Amygdala (tissue), 56 donors: ENCODE measurements at places on chromosomes 1 and 21.

DNA sequence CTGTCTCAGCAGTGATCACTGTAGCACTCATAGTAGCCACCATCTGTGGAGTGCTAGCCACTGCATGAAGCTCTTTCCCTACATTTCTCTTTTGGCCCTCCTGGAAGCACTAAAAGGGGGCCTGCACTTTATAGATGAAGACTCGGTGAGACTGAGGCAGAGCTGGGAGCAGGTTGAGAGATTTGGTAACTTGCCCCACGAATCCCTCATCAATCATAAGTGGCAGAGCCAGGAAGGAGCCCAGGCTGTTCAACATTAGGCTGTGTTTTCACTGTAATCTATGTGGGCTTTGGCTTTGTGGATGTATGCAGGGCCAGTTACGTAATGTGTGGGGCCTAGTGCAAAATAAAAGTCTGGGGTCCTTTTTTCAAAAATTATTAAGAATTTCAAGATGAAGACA is 13.3 kb upstream of the ETV3 start:
- no peak for DNase-seq

DNA sequence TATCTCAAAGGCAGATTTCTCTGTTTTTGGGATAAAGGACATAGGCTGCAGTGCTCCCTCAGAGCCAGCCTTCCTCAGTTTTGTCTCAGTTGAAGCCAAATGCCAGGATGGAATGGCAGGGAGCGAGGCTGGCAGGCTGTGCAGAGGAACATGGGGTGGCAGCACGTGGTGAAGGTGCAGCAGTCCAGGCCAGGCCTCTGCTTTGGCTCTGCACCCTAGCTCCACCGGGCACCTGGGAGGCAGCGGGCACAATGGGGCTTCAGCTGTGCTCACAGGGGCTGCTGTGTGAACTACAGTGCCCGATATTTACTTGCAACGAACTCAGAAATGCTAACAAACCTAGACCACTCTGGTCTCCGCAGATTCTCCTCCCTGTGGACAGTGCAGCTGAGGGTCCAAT is 319.6 kb downstream of the ZNF326 start:
- DNase-seq, result no peak

DNA sequence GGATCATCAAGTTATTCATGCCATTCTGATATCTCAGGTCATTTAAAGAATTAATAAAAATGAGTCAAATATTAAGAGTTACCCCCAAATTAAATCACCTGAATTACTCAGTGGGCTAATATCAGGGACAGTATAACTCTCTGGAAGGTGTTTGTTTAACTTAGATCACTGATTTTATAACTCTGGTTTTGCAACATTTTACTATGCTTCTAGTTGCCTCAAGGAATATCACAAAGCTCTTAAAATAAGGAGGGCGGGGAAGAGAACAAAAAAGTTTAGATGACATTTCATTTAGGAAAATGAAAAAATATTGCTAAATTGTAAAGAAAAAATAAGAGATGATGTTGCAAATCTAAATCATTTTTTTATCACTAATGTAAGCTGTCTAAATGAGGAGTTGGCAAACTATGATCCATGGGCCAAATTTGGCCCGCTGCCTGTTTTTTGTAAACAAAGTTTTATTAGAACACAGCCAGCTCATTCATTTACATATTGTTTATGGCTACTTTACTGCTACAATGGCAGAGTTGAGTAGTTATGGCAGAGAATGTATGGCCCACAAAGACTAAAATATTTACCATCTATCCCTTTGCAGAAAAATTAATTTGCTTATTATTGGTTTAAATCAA is 31.9 kb upstream of the SLC19A2 start:
- no peak for DNase-seq

DNA sequence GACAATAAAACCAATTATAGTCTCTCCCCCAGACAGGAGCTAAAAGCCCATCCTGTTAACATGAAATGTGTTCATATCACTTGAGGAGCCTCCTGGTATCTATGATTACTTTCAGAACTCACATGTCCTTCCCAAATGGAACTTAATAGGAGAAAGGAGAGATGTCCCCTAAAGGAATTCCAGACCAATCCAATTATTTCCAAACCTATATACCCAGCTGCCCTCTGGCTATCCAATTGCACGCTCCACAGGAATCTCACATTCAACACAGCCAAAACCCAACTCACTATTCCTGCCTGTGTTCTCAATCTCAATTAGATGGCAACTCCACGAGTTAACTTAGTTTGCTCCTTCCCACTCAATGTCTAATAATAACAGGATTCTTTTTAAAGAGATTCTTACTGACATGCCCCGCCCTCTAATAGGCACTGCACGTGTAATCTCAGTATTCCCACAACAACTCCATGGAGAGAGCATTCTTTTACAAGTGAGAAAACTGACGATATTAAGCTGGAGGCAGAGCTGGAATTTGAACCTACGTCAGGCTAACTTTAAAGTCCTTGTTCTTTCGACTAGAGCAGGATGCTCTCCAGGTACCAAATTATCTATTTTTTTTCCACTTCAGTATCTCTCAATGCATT is 59.1 kb upstream of the SEC16B start:
- DNase-seq, result no peak

- no peak for DNase-seq
Measured at GRCh38 chr21:38306433-38307141, 49.8 kb downstream of the KCNJ15 start.

DNA sequence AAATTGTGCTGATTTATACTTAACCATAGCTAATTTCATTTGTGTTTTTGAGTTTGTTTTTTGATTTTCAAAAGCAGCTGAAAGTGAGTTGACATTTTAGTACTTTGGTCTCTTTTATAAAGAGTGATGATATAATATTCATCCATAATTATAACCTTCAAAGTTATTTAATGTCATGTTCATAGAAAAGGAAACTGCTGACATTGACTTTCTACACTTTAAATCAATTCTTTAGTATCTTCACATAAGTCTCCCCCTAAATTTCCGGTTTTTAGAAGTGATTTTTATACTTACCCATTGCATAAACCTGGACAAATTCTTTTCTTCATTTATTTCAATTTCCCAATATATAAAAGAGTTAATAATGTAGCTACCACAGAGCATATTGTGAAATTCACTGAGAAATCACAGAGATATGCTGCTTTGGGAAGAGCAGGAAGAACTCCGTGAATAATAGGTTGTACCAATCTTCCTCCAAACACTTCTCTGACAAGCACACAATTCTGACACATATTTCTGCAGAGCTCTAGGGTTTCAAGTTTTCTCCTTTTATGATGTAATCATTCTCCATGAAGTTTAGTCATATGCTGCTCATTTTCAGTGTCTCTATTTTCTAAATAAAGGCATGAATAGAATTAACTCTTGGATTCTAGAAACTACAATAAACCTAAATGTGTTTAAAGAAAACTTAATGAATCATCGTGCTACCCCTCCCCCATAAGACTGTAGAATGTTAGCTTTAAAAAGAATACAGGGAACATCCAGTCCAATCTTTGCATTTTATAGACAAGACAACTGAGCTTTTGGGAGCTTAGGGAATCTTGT is 25.6 kb upstream of the CDC42BPA start:
- DNase-seq, result no peak

DNA sequence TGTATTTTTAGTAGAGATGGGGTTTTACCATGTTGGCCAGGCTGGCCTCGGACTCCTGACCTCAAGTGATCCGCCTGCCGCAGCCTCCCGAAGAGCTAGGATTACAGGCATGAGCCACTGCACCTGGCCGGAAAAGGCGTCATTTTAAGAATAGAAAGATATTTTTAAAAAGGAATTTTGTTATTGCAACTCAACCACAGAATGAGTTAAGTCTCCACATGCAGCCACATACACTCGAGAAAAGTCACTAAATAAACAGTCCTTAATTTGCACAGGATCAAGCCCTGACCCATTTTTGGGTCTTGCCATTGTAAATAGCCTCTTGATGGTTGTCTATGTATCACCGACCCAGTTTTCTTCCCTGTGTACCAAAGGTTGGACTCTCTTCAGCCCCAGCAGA is 85.5 kb downstream of the FBXO2 start:
- no peak for DNase-seq

DNA sequence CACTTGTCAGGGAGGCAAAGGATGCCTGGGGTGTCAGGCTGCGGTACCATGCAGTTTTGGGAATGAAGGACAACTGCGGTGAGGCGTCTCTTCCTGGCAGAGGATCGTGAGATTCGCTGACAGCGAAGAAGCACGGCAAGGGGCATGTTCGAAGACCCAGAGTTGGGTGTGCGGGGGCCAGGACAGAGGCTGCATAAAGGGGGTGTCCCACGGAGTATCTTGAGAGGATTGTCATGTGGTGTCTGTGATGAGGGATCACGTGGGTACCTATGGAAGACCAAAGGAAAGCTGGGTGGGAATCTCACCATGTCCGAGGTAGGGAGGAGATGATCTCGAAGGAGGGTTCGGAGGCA is 372 bp downstream of the SLC25A44 start:
- DNase-seq, result no peak

DNA sequence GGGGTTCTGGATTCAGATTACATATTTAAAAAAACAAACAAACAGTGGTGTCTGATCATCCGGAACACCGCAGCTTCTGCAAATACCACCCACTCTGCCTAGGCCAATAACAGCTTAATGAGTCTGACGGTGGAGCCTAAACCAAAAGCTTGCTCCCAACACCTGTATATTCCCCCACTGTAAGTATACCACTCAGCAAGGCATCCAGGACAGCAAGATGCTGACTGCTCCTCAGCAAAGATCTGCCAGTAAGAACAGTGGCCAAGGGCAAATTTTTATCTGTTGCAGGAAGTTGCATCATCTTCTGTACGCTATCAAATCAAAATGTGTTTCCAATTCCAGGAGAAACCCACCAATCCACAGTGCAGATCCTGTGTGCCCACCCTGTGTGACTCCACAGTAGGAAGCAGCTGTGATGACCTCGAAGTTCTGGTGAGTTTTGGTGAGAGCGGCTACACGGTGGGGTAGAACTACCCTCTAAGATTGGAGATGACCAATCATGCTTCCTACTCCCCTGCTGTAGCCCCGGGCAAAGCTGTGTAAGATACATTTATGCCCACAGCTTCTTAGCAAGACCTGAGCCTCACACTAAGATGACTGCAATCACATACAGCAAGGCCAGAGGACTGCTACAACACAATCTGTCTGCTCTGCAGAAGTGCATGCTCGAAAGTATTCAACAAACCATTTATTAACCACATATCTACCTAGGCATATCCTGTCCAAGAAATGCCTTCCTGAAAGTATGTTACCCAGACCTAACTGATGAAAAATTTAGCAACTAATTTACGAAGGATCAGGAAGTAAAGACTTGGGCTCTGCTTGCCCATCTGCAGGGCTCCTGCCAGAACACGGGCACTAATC is 30.5 kb downstream of the SIPA1L2 start:
- no peak for DNase-seq

DNA sequence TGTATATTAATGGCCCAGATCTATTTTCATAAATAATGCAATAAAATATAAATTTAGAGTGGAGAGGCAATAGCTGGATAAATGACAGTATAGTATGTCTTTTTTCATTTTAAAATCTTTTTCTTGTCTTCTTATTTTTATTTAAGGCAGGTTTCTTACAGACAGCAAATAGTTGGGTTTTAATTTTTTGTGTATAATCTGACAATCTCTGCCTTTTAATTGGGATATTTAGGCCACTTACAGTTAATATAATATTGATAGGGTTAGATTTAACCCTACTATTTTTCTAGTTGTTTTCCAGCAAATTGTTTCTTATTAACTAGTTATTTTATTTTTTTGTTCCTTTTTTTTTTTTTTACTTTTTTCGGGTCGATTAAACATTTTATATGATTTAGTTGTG is 23.3 kb upstream of the KCTD3 start:
- no peak for DNase-seq

DNA sequence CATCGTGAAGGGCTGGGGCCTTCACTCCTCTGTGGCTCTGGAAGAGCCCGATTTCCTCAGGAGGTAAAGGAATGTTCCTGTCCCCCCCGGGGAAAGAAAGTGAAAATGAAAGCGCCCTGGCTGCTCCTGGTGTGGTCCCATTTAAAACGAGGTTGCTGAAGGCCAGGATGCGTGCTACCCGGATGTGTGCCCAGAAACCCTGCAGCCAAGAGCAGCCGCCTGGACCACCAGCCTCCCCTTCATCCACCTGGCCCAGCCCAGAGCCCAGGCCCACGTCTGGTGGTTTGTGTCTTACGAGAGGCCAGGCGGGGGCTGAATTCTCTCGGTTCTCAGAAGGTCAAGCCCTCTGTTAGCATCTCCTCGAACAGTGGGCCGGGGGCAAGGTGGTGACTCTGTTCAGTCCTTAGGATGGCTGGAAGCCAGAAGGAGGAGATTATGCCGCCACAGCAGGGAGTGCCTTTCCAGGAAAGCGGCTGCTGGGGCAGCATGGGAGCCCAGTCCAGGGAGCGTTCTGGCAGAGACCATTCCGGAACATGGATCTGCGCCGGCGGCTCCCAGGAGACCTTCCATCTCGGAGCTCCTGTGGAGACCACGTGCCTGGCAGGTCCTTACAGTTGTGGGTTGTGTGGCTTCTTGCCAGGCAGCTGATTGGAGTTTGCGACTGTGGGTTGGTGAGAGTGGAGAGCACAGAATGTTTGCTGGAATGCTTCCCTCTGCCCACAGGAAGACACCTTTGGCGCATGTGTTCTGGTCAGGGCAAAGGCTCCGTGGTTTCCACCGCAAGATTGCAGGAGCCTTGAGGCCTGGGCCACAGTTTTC is 1.4 kb downstream of the GUK1 start:
- no peak for DNase-seq

DNA sequence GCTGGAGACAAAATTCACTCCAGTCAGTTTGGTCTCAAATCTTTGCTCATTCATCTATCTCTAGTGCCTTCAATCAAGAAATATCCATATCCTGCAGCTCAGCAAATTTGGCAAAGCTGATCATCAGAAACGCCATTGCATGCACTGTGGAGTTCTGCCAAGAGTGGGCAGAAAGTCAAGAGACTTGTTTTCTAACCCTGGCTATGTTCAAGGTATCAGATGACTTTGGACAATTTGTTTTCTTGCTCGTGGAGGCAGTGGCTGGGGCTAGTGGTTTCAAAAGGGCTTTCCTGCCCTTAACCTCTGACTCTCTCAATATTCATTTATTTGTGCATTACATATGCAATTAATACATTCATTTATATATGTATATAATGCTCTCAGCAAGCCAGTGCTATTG is 12.8 kb upstream of the LRRC52 start:
- no peak for DNase-seq

- DNase-seq, result no peak
Measured at GRCh38 chr1:200483491-200484143, 73.8 kb upstream of the ZNF281 start.

DNA sequence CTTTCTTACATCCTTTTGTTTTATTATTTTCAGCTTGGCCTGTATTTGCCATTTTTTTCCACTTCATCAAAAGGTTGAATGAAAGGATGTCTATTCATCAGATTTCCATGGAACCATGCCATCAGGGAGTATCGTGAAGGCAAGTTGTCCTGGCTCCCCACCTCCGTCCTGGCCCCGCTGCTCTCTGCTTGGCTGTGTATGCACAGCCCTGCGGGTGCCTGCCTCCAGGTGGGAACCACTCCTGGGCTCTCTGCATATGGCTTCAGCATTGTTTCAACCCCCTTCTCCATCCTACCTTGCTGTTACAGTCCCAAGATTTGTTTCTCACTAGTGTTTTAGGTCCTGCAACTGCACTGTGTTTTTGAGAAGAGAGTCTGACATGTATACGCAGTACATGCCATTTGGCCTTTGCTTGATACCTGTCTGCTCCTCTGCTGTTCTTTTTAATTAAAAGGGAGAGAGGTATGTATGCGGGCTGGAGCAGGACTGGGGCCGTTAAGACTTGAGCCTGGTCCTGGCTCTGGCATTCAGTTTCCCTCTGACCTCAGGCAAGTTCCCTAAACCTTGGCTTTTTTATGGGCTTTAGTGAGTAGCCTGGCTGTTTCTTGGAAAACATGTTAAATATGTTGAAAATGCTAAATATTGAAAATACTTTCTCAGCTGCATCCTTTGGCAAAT is 69.9 kb upstream of the GCLM start:
- DNase-seq, result no peak
